Astrocyte (in vitro differentiated cells and primary cell): ENCODE measurements at places on chromosomes 7 and 10. TPM values are rescaled to one million over a fixed set of nuclear protein-coding genes. Genes with fewer than 3 reads are reported as not detected.

TAC1 gene
- 0.34 TPM in 1 of 2 replicates, not detected in the other for total RNA-seq

NUDT5 gene
- 84.1 and 85.2 TPM in 2 replicates for total RNA-seq

ENTPD1 gene
- 0.77 and 0.95 TPM in 2 replicates for total RNA-seq

PRKAR2B gene
- total RNA-seq = 6.4 and 7.6 TPM in 2 replicates

HOXA11 gene
- not detected in 2 replicates for total RNA-seq

ZNF853 gene
- 4.9 and 5.0 TPM in 2 replicates for total RNA-seq

LRRN3 gene
- total RNA-seq = 1.8 and 2.2 TPM in 2 replicates

RAMP3 gene
- not detected in 2 replicates for total RNA-seq

TMEM229A gene
- 0.09 TPM in 1 of 2 replicates, not detected in the other for total RNA-seq

RRP12 gene
- total RNA-seq = 45.0 and 52.1 TPM in 2 replicates

SPDYE5 gene
- total RNA-seq = not detected in 2 replicates

DNA sequence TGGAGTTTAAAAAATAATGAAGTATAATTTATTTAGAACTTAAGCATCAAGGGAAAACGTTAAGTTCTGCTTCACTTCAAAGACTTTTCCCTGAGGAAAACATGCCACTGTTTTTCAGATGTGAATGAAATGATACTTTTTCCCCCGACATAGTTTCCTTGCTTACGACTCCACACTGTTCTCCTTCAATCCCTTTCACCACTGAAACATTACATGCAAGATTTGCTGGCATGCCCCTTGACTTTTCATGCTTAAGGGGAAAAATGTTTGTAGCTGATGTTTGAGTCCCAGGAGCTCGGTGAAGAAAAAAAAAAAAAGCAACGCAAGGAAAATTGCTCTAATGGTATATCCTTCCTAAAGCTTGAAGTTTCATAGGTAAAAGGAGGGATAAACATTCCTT, 10.0 kb downstream of the GLI3 start:
- no peak overlapping the region for H3K4me3 ChIP-seq
- H3K27ac ChIP-seq = no peak overlapping the region
- DNase-seq = no peak
- H3K27me3 ChIP-seq = no peaks in the 10 kb centered on the region

GRCh38 chr10:83274088-83274487, 865.2 kb upstream of the GHITM start:
- H3K27me3 ChIP-seq = no peaks in the 10 kb centered on the region
- no peaks in the 10 kb centered on the region for H3K36me3 ChIP-seq
- peak; percentile 2 for DNase-seq
- peaks cover 4% of the 10 kb centered on the region for H3K4me1 ChIP-seq
- no peak overlapping the region for H3K27ac ChIP-seq

DNA sequence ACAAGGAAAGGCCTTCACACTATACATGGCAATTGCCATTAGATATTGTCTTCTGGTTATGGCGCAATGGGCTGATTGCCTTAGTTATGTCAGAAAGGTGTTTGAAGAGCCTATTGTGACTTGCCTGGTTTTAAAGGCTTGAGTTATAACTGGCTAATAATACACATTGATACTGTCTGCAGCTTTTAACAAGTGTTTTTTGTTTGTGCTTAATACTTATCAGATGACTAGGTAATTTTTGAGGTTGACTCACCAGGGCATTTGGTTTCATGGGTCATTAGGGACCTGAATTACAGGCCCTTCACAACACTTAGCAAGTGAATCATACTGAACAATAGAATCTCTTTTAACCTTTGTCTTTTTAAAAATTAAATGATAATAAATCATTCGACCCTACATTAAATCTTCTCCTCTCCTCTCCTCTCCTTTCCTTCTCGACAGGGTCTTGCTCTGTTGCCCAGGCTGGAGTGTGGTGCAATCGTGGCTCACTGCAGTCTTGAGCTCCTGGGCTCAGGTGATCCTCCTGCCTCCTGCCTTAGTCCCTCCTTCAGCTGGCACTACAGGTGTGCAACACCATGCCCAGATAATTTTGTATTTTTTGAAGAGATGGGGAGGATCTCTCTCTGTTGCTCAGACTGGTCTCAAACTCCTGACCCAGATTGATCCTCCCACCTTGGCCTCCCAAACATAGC, 196.3 kb downstream of the JCAD start:
- DNase-seq = peak; percentile 98
- peak overlapping the region; percentile 70 for H3K27ac ChIP-seq
- no peaks in the 10 kb centered on the region for H3K36me3 ChIP-seq
- no peaks in the 10 kb centered on the region for H3K27me3 ChIP-seq
- peaks cover 50% of the 10 kb centered on the region for H3K4me1 ChIP-seq

- H3K4me1 ChIP-seq = no peaks in the 10 kb centered on the region
- no peaks in the 10 kb centered on the region for H3K36me3 ChIP-seq
- H3K27me3 ChIP-seq = peaks cover 2% of the 10 kb centered on the region
- H3K27ac ChIP-seq = no peak overlapping the region
- DNase-seq = no peak
Observed at GRCh38 chr10:95573964-95574604, 12.9 kb upstream of the SORBS1 start.

DNA sequence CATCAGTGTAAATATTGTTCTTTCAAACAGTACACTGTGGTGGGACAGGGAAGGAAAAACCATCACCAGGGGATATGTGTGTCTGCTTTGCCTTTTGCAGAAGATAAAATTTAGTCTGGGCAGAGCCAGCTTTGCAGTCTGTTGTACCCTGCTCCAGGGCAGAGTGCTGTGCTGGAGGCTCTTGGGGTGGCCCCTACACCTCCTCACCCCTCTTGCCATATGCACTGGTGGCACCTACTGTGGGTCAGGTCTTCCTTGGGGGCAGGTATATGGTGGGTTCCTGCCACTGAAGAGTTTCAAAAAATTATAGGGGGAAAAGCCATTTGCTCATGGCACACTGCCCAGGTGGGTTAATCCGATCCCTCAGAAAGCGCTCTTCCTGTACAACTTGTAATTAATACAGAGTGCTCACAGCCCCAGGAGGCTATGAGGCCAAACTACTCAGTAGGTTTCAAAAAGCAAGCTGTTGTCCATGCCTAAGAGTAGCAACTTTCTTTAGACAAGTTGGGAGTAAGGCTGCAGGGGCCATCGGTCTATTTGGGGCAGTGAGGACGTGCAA, 112.7 kb upstream of the BMPER start:
- no peaks in the 10 kb centered on the region for H3K4me1 ChIP-seq
- H3K27ac ChIP-seq = no peak overlapping the region
- DNase-seq = no peak
- H3K36me3 ChIP-seq = no peaks in the 10 kb centered on the region
- H3K27me3 ChIP-seq = no peaks in the 10 kb centered on the region
- no peak overlapping the region for H3K4me3 ChIP-seq

GRCh38 chr10:123967626-123968243, 76.1 kb upstream of the CPXM2 start:
- peak; percentile 3 for DNase-seq
- no peaks in the 10 kb centered on the region for H3K4me1 ChIP-seq
- H3K27ac ChIP-seq = no peak overlapping the region
- H3K27me3 ChIP-seq = peaks cover 15% of the 10 kb centered on the region
- no peak overlapping the region for H3K4me3 ChIP-seq
- no peaks in the 10 kb centered on the region for H3K36me3 ChIP-seq

DNA sequence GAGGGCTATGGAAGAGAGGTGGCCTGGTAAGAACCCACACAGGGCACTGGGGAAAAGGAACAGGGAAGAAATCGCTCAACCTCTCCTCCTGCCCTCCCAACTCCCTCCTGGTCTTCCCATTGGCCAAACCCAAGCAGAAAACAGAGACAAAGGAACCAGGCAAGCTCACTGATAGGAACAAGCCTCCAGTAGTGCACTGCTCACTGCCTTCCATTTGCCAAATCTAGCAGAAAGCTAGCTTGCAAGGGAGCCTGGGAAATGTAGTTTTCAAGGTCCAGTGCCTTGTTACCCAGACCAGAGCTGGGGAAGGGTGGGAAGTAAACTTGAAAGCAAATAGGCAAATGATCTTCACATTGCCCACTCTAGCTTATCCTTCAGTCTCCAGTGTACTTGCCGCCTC, 556.1 kb upstream of the AUTS2 start:
- no peak overlapping the region for H3K27ac ChIP-seq
- H3K4me3 ChIP-seq = no peak overlapping the region
- no peaks in the 10 kb centered on the region for H3K36me3 ChIP-seq
- no peaks in the 10 kb centered on the region for H3K27me3 ChIP-seq
- no peaks in the 10 kb centered on the region for H3K4me1 ChIP-seq

DNA sequence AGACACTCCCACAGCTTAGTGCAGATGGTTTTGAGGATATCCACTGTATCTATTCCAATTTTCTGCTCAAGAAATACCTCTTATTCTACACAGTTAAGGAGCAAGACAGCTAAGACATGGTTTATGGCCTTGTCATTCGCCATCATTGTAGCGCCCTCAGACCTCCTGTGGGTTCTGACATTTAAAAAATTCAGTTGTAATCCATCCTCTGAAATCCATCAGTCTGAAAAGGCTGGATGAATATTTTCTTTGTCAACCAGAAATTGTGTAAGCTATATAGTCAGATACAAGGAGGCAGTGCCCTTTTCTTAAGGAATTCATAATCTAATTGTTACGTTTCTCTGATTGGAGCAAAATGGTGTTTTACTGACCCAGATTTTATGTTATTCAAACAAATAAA, 353.6 kb downstream of the GALNT17 start:
- H3K36me3 ChIP-seq = no peaks in the 10 kb centered on the region
- DNase-seq = no peak
- H3K4me1 ChIP-seq = peaks cover 7% of the 10 kb centered on the region
- no peaks in the 10 kb centered on the region for H3K27me3 ChIP-seq
- no peak overlapping the region for H3K4me3 ChIP-seq
- no peak overlapping the region for H3K27ac ChIP-seq

DNA sequence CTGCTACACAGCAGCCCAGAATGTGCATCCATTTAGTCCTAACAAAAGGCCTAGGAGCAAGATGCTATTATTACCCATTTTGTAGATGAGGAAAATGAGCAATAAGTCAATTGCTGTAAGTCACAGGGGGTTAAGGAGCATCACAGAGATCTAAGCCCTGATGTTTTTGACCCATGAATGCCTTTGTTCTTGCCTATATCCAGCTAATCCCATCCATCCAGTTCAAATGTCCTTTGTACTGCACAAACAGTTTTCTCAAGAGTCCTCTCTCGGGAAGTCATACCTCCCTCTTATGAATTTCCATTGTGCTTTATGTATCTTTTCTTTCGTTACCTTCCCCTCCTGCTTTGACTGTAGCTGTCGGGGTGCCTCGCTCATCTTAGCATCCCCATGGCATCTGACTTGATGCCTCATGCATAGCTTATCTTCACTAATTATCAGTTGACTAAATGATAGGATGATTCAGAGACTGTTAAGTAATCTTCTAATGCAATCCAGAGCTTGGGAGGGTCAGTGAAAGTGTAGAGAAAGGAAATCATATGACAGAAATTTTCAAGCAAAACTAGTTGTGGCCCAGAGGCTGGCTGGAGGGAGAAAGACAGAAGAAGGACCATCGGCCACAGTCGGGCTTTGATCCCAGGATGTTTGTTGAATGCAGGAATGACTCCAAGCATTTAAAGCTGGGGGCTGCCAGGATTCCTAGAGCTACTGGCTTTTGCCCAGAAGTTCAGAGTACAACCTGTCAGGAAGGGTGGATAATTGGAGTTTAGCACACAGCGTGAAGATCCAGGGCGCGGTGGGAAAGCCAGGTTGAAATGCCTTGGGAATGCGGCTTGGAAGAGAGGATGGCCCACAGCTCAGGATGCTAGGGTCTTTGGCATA, 23.5 kb downstream of the BLVRA start:
- peaks cover 13% of the 10 kb centered on the region for H3K4me1 ChIP-seq
- no peaks in the 10 kb centered on the region for H3K27me3 ChIP-seq
- no peak overlapping the region for H3K4me3 ChIP-seq
- no peak overlapping the region for H3K27ac ChIP-seq
- DNase-seq = peak; percentile 51

GRCh38 chr10:124152139-124153022, 59.0 kb upstream of the CHST15 start:
- H3K4me1 ChIP-seq = peaks cover 44% of the 10 kb centered on the region
- DNase-seq = peak; percentile 82
- H3K27ac ChIP-seq = peak overlapping the region; percentile 77
- H3K36me3 ChIP-seq = no peaks in the 10 kb centered on the region

DNA sequence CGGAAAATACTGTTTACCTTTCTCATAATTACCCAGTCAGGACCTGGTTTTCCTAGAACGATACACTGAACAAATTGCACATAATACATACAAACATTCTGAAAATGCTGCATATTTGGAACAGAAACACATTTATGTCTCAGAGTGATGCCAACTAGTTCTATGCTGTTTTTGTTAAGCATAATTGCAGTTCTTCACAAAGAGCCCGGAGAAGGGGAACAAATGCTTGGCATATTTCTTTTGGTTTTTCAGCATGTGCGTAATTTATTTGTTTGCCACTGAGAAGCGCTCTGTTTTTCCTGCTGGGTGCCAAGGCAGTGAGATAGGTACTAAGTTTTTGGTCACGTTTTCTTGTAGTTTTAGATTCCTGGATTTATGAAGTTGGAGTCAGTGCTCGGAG, 181.0 kb upstream of the MDFIC start:
- no peaks in the 10 kb centered on the region for H3K4me1 ChIP-seq
- no peak overlapping the region for H3K27ac ChIP-seq
- H3K36me3 ChIP-seq = no peaks in the 10 kb centered on the region

GRCh38 chr10:10613656-10614244, 403.9 kb upstream of the CELF2 start:
- H3K4me3 ChIP-seq = no peak overlapping the region
- no peaks in the 10 kb centered on the region for H3K36me3 ChIP-seq
- no peaks in the 10 kb centered on the region for H3K4me1 ChIP-seq
- no peak for DNase-seq
- no peaks in the 10 kb centered on the region for H3K27me3 ChIP-seq

DNA sequence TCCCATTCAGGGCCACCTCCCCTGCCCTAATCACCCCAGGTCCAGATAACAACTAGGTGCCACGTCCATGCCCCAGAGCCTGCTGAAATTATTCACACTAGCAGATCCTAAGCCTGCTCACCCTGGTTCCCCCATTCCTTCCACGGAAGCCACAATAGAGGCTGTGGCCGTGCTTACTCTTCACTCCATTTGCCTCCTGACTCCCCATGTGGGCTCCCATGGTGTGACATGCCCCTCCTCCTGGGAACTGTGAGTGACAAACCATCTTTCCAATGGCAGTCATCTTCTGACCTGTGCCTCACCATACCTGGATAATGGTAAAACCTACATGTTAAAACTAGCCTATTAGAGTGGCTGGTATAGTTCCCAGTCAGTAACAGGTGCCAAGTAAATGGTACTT, 216.2 kb upstream of the PRKCQ start:
- no peaks in the 10 kb centered on the region for H3K36me3 ChIP-seq
- DNase-seq = no peak
- H3K27me3 ChIP-seq = no peaks in the 10 kb centered on the region
- H3K4me3 ChIP-seq = no peak overlapping the region
- H3K4me1 ChIP-seq = no peaks in the 10 kb centered on the region

DNA sequence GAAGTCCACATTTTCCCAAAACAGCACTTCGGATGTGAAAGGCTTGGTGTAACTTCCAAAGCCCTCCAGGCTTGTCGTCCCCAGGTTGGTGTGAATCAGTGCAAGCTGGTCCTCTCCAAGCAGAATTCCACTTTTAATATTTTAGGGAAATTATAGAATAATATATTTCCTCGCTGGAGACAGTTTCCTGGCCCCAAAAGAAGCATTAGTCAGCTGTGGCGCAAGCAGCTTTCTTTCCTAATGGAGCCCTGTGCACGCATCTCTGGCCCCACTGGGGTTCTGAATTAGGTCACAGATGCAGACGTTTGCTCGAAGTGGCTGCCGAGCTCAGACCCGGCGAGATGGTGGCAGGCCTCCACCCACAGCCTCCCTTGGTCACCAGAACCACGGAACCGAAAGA, 33.3 kb upstream of the MNX1 start:
- DNase-seq = no peak
- H3K27me3 ChIP-seq = peaks cover 3% of the 10 kb centered on the region
- peak overlapping the region; percentile 25 for H3K4me3 ChIP-seq

- DNase-seq = no peak
- no peak overlapping the region for H3K4me3 ChIP-seq
- no peak overlapping the region for H3K27ac ChIP-seq
- peaks cover 9% of the 10 kb centered on the region for H3K4me1 ChIP-seq
- no peaks in the 10 kb centered on the region for H3K36me3 ChIP-seq
- H3K27me3 ChIP-seq = no peaks in the 10 kb centered on the region
Observed at GRCh38 chr7:94332571-94332970, 62.1 kb upstream of the COL1A2 start.
